ENCODE measurements at places on chromosomes 6 and 20.

GRCh38 chr6:92647630-92648029 lies 771.7 kb downstream of the EPHA7 start:
- no peak for DNase-seq

DNA sequence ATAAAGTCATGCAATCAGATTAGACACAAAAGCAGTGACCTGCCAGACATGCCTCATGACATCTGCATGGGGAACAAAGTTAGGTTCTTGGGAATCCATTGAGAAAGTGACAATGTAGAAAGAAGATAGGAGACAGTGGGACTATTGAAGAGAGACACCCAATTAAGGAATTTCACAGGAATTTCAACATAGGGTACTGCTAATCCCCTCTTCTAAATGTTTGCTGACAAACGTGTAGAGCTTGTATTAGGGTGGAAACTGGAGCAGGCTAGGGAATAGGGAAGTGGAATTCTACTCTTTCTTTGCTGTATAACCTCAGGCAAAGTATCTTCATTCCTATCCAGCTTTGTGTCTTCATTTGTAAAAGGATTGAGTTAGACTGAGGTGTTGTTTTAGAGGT lies 409.4 kb upstream of the SASH1 start:
- no peak for DNase-seq

DNA sequence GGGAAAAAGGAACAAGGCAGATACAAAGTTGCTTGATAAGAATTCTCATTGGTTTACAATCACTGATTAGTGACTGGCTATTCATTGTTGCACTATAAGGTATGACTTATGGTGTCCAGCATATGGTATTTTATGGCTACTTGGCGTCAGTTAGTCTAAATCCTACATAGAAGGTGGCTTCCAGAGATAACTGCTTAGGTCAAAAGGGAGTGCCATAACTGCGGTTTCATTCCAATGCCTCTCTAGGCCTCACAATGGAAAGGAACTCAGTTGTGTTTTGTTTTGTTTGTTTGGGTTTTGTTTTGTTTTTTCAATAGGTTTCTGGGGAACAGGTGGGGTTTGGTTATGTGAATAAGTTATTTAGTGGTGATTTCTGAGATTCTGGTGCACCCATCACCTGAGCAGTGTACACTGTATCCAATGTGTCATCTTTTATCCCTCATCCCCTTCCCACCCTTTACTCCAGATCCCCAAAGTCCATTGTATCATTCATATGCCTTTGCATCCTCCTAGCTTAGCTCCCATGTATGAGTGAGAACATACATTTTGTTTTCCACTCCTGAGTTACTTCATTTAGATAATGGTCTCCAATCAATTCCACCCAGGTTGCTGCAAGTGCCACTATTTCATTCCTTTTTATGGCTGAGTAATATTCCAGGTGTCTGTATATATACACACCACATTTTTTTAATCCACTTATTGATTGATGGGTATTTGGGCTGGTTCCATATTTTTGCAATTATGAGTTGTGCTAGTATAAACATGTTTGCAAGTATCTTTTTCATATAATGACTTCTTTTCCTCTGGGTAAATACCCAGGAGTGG lies 7.0 kb downstream of the GOPC start:
- no peak for DNase-seq

- no peak for DNase-seq
These were observed 188.5 kb downstream of the CDH4 start for GRCh38 chr20:61440548-61441055.

DNA sequence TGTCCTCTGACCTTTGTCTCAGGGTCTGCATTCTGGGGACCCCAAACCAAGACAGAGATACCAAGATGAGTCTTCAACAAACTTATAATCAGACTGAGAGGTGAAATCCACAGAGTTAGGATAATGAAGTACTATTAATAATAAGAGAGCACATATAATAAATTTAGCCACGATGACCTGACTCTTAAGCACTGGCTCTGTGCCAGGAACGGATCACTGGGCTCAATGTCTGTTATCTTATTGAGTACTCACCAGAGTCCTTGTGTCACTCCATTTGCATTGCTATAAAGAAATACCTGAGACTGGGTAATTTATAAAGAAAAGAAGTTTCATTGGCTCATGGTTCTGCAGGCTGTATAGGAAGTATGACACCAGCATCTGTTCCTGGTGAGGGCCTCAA lies 18.9 kb upstream of the ITPR3 start:
- no peak for DNase-seq

- DNase-seq: no peak
These were observed 25.7 kb upstream of the IGF2R start for GRCh38 chr6:159943101-159943632.

GRCh38 chr6:142683714-142684141 lies 261.2 kb downstream of the HIVEP2 start:
- no peak for DNase-seq

GRCh38 chr6:159880412-159880975 lies 10.3 kb upstream of the MAS1 start:
- DNase-seq: no peak

DNA sequence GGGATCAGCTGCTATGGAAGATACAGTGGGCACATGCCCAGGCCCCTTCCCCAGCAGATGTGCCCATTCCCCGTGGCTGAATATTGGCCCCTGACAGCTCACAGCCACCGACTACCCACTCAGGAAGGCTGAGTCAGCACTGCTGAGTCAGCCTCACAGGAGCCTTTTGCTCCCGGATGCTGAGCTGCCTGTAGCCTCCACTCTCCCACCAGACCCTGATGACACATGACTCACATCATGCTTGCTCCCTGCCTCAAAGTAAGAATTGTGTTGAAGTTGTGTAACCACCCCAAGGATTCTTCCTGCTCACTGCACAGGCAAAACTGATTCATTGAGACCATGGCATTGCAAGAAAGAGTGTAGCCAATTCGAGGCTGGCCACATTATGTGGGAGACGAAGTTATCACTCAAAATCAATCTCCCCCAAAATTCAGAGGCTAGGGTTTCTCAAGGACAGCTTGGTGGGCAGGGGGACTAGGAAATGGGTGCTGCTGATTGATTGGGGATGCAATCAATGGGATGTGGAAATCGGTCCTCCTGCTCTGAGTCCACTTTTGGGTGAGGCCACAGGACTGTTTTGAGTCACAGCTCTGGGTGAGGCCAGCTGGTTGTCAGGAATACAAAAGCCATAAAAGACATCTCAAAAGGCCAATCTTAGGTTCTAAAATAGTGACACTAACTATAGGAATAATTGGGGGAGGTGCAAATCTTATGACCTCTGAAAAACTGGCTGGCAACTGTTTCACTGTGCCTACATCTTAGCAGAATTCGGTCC lies 556.6 kb upstream of the CDH4 start:
- no peak for DNase-seq

GRCh38 chr6:3090013-3090412 lies 21.7 kb downstream of the RIPK1 start:
- no peak for DNase-seq

GRCh38 chr6:139641376-139641775 lies 266.9 kb upstream of the CITED2 start:
- no peak for DNase-seq

DNA sequence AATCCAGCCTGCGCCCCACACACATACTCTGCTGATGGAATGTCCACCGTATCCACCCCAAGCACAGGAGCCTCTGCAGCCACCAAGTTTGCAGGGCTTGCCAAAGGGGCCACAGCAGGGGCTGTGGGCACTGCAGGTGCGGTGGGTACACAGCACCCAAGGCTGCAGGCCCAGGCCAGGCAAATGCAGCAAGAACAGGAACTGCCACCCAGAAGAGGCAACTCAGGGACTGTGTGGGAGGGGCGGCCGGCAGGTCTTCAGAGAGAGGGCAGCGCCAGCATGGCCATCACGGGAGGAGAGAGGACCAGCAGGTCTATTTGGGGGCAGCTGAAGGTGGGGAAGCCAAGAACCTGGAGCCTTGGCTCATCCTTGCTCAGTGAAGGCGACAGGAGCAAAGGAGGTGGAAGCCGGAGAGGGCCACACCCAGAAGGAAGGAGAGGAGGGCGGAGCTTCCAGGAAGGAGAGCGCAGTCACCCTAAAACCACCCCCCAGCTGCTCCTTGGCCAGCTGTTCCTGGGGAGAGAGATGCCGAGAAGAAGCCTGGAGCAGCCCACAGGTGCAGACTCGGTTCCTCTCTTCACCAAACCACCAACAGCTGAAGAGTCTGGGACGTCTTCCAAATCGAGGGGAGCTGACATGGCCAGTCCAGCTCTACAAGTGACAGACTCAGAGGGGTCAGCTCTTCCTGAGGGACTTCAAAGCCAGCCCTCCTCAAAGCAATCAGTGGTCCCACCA lies 265.1 kb upstream of the CDYL start:
- no peak for DNase-seq

- DNase-seq: no peak
These were observed 11.9 kb downstream of the CDH4 start for GRCh38 chr20:61263938-61264337.

DNA sequence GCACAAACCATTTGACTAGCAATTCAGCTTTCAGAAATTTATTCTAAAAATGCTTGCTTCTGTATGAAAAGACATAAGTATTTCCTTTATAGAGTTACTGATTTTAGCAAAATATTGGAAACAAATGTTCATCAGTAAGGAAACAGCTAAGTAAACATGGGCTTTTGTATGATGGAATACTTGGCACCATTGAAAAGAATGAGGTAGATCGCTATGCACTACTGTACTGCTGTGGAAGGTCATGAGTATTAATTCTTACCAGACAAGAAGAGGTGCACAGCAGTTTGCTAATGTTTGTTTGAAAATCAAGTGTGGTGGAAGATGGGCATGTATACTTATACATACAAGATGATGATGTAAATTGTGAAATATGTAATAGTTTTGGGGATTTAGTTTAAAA lies 73.0 kb downstream of the FARS2 start:
- DNase-seq: no peak

DNA sequence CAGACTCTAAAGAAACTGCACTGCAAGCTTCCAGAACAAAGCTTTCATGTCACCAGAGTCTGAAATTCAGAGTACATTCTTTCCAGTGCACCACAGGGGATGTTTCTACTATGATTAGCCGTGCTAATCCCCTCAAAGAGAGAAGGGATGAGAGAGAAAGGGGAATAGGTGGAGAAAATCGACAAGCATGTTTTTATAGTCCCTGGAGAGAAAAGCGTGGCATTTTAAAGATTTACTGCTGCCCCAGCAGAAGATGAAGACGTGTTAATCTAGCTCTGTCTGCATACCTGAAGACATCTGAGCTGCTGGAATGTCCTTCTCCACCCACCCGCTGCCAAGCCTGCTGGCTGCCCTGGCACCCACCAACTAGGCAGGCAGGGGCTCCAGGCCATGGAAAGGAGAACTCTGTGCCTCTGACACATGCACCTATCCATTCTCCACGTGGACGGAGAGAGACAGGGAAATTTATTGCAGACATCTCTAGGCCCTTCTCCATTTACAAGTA lies 4.1 kb downstream of the MYLK4 start:
- DNase-seq: no peak

GRCh38 chr20:52269321-52269720 lies 77.7 kb upstream of the ZFP64 start:
- DNase-seq: no peak

DNA sequence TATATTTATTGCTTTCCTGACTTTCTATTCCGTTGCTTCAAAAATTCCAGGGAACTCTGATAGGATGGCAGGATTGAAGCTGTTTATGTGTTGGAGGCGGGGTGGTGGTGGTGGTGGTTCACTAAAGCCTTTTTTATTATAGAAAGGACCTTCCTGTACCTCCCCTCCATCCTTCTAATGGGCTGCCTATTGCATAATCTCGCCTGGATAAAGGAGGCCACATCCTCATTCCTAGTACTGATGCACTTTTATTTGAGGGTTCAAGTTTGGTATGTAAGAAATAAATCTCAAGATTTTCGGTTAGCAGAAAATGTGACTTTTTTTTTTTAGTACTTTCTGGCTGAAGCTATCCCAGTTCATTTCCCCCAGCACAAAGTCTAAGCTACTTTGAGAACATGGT lies 18.7 kb upstream of the CTAGE9 start:
- no peak for DNase-seq

DNA sequence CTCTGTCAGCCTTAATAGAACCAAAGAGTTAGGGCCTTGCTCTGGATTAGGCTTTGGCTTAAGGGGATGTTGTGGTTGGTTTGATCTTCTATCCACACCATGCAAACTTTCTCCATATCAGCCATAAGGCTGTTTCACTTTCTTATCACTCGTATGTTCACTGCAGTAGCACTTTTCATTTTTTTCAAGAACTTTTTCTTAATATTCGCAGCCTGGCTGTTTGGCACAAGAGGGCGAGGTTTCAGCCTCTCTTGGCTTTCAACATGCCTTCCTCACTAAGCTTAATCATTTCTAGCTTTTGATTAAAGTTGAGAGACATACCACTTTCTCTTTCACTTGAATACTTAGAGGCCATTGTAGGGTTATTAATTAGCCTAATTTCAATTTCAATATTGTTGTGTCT lies 193.1 kb downstream of the NRN1 start:
- DNase-seq: no peak

- DNase-seq: no peak
These were observed 601 bp upstream of the ATRN start for GRCh38 chr20:3470208-3470626.

GRCh38 chr20:25000268-25000801 lies 7.8 kb upstream of the APMAP start:
- no peak for DNase-seq

DNA sequence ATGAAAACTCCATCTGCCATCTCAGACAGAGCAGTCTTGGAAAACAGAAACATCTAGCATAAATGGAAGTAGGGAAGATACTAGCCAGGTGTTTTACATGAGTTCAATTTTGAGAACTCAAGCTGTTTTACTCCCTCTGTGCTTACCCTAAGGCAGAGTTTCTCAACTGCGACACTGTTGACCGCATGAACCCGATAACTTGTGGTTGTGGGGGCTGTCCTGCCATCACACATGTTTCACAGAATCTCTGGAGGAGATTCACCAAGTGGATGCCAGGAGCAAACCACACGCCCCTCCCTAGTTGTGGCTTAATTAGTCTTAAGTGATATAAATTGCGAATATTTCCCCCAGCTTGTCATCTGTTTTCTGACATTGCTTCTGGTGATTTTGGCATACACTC lies 2.3 kb upstream of the SERPINB6 start:
- no peak for DNase-seq

- DNase-seq: no peak
These were observed 238.2 kb downstream of the GMDS start for GRCh38 chr6:2007165-2007564.

GRCh38 chr20:54340667-54341081 lies 132.8 kb downstream of the PFDN4 start:
- DNase-seq: no peak

DNA sequence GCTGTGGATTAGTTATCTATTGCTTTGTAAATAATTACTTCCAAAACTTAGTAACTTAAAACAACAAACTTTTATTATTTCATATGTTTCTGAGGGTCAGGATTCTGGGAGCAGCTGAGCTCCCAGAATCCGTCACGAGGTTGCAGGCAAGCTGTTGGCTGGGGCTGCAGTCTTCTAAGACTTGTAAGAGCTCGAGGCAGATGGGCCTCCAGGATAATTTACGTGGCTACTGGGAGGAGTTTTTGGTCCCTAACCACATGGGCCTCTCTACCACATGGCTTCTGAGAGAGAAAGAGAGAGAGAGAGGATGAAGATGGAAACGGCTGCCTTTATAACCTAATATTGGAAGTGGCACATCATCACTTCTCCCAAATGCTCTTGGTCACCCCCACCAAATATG lies 64.9 kb upstream of the SULF2 start:
- no peak for DNase-seq

GRCh38 chr20:4809707-4810106 lies 88.0 kb downstream of the PRND start:
- no peak for DNase-seq

Data from activated CD4-positive, alpha-beta T cell treated with anti-CD3 and anti-CD28 coated beads, Interleukin-2, amount 50 U/mL, for 24 hours (primary cell).